CD4-positive, alpha-beta T cell (primary cell): ENCODE measurements at places on chromosomes 12 and 14. TPM values are rescaled to one million over a fixed set of nuclear protein-coding genes. Genes with fewer than 3 reads are reported as not detected.

The HOXC13 gene
- not detected for total RNA-seq

- H3K27me3 ChIP-seq = no peaks in the 10 kb centered on the region
- peak; percentile 19 for DNase-seq
- H3K36me3 ChIP-seq = peaks cover 52% of the 10 kb centered on the region
- H3K4me3 ChIP-seq = no peak overlapping the region
- H3K27ac ChIP-seq = no peak overlapping the region
- peaks cover 23% of the 10 kb centered on the region for H3K4me1 ChIP-seq
Observed at GRCh38 chr12:56029666-56030293, 8.9 kb downstream of the IKZF4 start.

DNA sequence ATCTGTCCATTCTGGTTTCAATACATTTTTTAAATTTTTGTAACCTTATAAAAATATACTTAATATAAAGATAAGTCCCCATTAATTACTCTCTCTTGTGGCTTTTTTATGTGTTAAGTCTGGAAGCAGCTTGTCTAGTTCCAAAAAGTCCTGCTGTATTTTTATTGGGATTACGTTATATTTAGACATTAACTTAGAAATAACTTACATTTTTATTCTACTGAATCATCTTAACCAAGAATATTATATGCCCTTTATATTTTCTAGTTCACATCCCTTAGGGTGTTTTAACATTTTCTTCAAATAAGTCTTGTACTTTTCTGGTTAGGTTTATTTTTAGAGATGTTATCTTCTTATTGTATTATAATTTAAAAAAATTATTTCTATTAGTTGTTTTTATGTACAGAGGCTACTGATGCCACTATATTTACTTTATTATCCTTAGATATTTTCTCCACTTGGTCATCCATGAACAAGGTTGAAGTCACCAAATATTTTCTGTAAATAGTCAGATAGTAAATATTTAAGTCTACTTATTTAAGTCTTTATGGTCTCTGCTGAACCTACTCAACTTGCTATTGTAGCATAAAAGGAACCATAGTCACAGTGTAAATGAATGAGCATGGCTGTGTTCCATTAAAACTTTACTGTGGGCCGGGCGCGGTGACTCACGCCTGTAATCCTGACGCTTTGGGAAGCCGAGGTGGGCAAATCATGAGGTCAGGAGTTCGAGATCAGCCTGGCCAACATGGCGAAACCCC lies 132.4 kb upstream of the NEDD1 start:
- no peak overlapping the region for H3K27ac ChIP-seq
- no peaks in the 10 kb centered on the region for H3K4me1 ChIP-seq
- no peak for DNase-seq
- H3K36me3 ChIP-seq = no peaks in the 10 kb centered on the region
- no peak overlapping the region for H3K4me3 ChIP-seq

- no peak overlapping the region for H3K4me3 ChIP-seq
- H3K4me1 ChIP-seq = no peaks in the 10 kb centered on the region
- H3K27me3 ChIP-seq = peaks cover 6% of the 10 kb centered on the region
- no peak overlapping the region for H3K27ac ChIP-seq
Observed at GRCh38 chr14:60381909-60382308, 104.0 kb downstream of the C14orf39 start.

The LRRC10 gene
- total RNA-seq = not detected

The TMEM117 gene
- total RNA-seq = 4.4 TPM

DNA sequence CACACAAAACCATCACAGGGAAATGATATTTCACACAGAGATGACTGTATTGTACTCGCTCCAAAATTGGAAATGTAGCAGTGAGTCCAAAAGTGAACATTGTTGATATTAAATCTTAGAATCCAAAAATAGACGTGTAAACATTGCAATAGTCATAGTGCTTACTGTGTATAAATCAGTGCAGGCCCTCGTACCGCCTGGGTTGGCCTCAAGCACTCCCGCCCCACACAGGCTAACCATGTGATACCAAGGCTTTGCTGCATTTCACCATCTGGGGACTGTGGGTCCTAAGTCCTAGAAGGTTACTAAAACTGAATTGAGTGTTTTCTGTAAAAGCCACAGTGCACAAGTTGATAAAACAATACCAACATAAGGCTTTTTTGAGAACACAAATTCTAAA lies 107.3 kb downstream of the PPP2R5E start:
- H3K27me3 ChIP-seq = no peaks in the 10 kb centered on the region
- peaks cover 23% of the 10 kb centered on the region for H3K4me1 ChIP-seq
- H3K27ac ChIP-seq = no peak overlapping the region
- H3K36me3 ChIP-seq = no peaks in the 10 kb centered on the region
- H3K4me3 ChIP-seq = no peak overlapping the region

The BCAT1 gene
- total RNA-seq = 0.34 TPM

- H3K36me3 ChIP-seq = peaks cover 4% of the 10 kb centered on the region
- H3K27me3 ChIP-seq = no peaks in the 10 kb centered on the region
- no peak overlapping the region for H3K4me3 ChIP-seq
- H3K4me1 ChIP-seq = peaks cover 19% of the 10 kb centered on the region
- no peak for DNase-seq
Observed at GRCh38 chr14:38063711-38064320, 143.9 kb upstream of the SSTR1 start.

DNA sequence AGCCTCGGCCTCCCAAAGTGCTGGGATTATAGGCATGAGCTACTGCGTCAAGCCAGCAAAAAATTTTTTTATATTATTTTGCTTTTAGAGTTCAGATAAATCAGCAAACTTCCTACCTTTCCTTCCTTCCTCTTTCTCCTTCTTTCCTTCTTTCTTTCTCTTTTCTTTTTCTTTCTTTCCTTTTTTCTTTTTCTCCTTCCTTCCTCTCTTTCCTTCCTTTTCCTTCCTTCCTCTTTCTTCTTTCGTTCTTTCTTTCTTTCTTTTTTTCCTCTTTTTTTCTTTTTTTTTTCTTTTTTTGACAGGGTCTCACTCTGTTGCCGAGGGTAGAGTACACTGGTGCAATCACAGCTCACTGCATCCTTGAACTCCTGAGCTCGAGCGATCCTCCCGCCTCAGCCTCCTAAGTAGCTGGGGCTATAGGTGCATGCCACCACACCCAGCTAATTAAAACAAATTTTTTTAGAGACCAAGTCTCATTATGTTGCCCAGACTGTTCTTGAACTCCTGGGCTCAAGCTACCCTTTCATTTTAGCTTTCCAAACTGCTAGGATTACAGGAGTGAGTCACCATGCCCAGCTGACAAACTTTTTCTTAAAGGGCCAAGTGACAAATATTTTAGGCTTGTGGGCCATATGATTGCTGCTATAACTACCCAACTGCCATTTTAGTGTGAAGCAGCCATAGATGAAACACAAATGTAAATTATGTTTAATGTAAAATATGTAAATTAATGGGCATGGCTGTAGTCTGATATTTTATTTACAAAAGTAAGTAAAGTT lies 7.1 kb upstream of the WASHC4 start:
- no peaks in the 10 kb centered on the region for H3K36me3 ChIP-seq
- no peak for DNase-seq
- no peak overlapping the region for H3K27ac ChIP-seq
- no peaks in the 10 kb centered on the region for H3K4me1 ChIP-seq

DNA sequence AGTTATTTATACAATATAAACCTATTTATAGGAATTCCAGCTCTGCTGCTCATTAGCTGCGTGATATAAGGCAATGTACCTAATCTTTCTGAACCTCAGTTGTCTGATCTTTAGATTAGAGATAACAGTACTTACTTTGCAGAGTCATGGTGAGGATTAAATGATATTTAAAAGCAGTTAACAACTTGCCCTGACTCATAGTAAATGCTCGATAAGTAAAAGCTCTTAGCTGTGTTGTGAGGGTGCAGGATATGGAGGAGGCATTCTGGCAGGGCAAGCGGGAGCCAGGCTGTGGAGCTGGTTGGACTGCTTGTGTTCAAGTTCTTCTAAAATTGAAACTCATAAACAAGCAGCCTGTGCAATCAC lies 140.0 kb upstream of the PRICKLE1 start:
- no peaks in the 10 kb centered on the region for H3K36me3 ChIP-seq
- no peak for DNase-seq
- no peaks in the 10 kb centered on the region for H3K27me3 ChIP-seq
- H3K4me1 ChIP-seq = no peaks in the 10 kb centered on the region
- no peak overlapping the region for H3K4me3 ChIP-seq

DNA sequence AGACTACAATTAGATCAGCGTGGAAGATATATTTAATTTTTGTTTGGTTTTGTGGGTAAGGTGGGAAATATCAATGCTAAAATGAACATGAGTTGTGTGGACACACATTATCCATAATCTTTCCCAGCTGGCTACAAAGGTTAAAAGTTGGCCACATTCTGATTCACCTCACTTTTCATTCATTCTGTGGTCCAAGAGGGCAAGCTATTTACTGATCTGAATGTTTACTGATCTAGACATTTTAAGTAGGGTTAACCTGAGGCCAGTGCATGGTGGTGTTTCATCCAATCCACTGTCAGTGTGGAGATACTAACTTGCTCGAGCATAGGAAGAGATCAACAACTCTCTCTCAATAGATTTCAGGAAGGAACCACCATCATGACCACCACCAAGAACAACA lies 71.6 kb downstream of the DCAF5 start:
- no peak for DNase-seq
- no peak overlapping the region for H3K4me3 ChIP-seq
- H3K4me1 ChIP-seq = no peaks in the 10 kb centered on the region
- H3K36me3 ChIP-seq = peaks cover 76% of the 10 kb centered on the region

GRCh38 chr12:27521066-27521465 lies 2.9 kb upstream of the PPFIBP1 start:
- no peak overlapping the region for H3K4me3 ChIP-seq
- no peaks in the 10 kb centered on the region for H3K36me3 ChIP-seq
- H3K27me3 ChIP-seq = no peaks in the 10 kb centered on the region
- DNase-seq = no peak

The CCDC196 gene
- total RNA-seq = not detected
